ENCODE measurements at places on chromosomes 12 and 14. TPM values are rescaled to one million over a fixed set of nuclear protein-coding genes. Genes with fewer than 3 reads are reported as not detected.
A peak's percentile ranks its signal among the peaks of the same experiment; 100 is the strongest.

GRCh38 chr12:58433959-58434358 lies 486.3 kb downstream of the LRIG3 start:
- no peaks in the 10 kb centered on the region for H3K27me3 ChIP-seq
- DNase-seq: no peak
- peak overlapping the region; percentile 62 for H3K27ac ChIP-seq
- no peak overlapping the region for H3K4me3 ChIP-seq

Gene TSPAN19
- 2.9 TPM for total RNA-seq

DNA sequence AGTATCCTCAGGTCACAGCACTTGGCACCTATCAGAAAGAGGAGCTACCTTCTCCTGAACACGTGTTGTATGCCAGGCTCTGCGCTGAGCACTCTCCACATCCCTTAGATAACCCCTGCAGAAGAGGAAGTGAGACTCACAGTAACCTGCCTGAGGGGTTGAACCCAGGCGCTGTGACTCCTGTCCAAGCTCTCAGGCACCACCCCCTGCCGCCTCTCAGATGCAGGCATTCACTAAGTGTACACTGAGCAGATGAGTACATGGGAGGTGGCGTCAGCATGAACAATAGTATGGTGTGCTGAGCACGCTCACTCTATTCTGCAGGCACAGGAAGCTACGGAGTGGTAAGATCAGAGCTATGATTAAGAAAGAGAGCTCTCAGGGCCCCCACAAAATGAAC lies 21.0 kb upstream of the RIC8B start:
- H3K36me3 ChIP-seq: peaks cover 11% of the 10 kb centered on the region
- H3K27me3 ChIP-seq: peaks cover 3% of the 10 kb centered on the region
- no peaks in the 10 kb centered on the region for H3K4me1 ChIP-seq
- H3K4me3 ChIP-seq: no peak overlapping the region
- H3K27ac ChIP-seq: no peak overlapping the region
- no peak for DNase-seq

Gene PTMS
- 966 TPM for total RNA-seq

- no peak overlapping the region for H3K27ac ChIP-seq
- peaks cover 2% of the 10 kb centered on the region for H3K27me3 ChIP-seq
- H3K36me3 ChIP-seq: no peaks in the 10 kb centered on the region
- H3K4me3 ChIP-seq: no peak overlapping the region
- H3K4me1 ChIP-seq: no peaks in the 10 kb centered on the region
- no peak for DNase-seq
Measured at GRCh38 chr12:82008251-82008650, 249.1 kb upstream of the PPFIA2 start.

GRCh38 chr12:41917938-41918341 lies 226.7 kb downstream of the GXYLT1 start:
- DNase-seq: no peak
- H3K4me1 ChIP-seq: peaks cover 34% of the 10 kb centered on the region
- H3K4me3 ChIP-seq: peak overlapping the region; percentile 25
- peak overlapping the region; percentile 90 for H3K27ac ChIP-seq

GRCh38 chr12:8629486-8630033 lies 16.9 kb upstream of the AICDA start:
- peaks cover 2% of the 10 kb centered on the region for H3K4me1 ChIP-seq
- no peak overlapping the region for H3K4me3 ChIP-seq
- no peaks in the 10 kb centered on the region for H3K36me3 ChIP-seq
- H3K27ac ChIP-seq: no peak overlapping the region

- H3K27ac ChIP-seq: no peak overlapping the region
- no peak overlapping the region for H3K4me3 ChIP-seq
- H3K36me3 ChIP-seq: no peaks in the 10 kb centered on the region
- H3K4me1 ChIP-seq: no peaks in the 10 kb centered on the region
- no peak for DNase-seq
- H3K27me3 ChIP-seq: no peaks in the 10 kb centered on the region
Measured at GRCh38 chr12:24728366-24728765, 220.5 kb downstream of the BCAT1 start.

GRCh38 chr14:103880348-103881267 lies 33.2 kb upstream of the PPP1R13B start:
- no peaks in the 10 kb centered on the region for H3K27me3 ChIP-seq
- no peak overlapping the region for H3K4me3 ChIP-seq
- H3K36me3 ChIP-seq: no peaks in the 10 kb centered on the region

DNA sequence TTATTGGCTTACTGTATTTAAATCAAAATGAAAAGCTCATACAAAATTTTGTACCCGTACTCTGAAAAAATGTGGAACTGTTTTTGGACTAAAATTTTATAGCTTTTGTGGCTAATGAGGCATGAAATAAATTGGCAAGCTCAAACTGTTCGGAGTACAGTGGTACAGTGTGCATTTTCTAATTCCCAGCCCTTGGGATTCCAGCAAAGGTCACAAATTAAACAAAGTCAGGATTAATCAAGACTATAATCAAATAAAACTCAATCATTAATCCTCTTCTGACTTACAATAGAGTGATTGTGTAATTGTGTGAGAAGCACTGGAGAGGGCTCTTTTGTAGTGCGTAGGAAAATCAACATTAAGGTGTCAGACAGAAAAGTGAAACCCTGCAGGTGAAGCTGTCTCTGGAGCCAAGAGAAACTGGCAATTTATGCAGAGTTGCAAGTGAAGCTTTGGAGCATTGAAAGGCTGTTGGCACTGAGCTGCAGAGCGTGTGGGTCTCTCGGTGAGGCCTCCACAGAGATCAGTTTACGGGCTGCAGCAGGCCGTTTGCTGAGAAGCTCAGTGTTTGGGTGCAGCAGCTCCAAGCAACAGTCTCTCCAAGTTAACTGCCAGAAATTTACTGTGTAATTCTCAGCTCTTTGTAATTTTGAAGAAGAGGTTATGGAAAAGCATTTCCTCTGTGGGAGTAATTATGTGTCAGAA lies 275.9 kb downstream of the FBXL14 start:
- H3K4me1 ChIP-seq: no peaks in the 10 kb centered on the region
- no peak overlapping the region for H3K27ac ChIP-seq
- H3K4me3 ChIP-seq: no peak overlapping the region
- no peaks in the 10 kb centered on the region for H3K27me3 ChIP-seq

- peak overlapping the region; percentile 11 for H3K4me3 ChIP-seq
- H3K4me1 ChIP-seq: peaks cover 39% of the 10 kb centered on the region
- peaks cover 5% of the 10 kb centered on the region for H3K36me3 ChIP-seq
Measured at GRCh38 chr14:52014601-52015267, 25.4 kb downstream of the RTRAF start.

DNA sequence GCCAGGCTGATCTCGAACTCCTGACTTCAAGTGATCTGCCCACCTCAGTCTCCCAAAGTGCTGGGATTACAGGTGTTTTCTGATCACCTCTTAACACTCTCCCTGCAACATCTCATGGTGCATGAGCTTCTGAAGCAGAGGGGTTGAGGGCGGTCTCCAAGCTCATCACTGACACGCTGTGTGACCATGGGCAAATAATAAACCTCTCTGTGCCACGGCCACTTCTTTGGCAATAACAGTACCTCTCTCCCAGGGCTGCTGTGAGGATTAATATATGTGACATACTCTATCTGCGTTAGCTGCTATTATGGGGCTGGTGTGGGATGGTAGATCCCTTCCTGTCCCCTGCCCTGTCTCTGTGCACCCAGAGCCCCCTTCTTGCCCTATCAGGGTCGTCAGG lies 62.9 kb upstream of the LHX5 start:
- H3K4me1 ChIP-seq: no peaks in the 10 kb centered on the region
- peaks cover 20% of the 10 kb centered on the region for H3K36me3 ChIP-seq
- DNase-seq: no peak
- no peak overlapping the region for H3K27ac ChIP-seq

DNA sequence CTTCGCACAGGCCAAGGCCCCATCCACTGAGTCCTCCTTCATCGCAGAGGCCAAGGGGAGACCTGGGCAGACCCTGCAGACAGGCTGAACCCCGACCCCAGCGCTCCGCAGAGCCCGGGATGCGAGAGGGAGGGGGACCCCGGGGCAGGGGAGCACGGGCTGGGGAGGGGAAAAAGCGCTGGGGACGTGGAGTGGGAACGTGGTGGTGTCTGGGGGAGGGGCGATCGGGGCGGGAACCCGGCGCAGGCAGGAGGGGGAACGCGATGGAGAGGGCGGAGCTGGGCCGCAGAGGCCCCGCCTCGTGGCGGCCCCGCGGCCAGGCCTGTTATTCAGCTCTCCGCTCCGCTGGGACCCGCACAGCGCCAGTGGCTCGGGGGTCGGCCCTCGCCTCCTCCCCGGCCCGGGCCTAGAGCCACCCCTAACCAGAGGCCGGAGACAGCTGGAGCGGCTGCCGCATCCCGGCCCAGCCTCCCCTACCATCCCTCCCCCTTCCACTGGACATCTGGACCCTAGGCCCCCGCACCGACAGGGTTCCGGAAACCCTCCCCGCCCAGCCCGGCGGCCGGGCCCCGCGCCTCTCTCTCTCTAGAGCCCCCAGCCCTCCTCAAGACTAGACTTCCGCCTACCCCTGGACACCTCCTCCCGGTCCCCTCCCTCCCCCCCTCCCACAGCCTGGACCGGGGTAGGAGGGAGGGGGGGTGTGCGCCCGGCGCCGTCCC lies at the start of gene ARHGEF25:
Gene ARHGEF25 (plus strand): TSS at position 328 of the 719 bp plus-strand sequence. CDS start 460 bp downstream, outside the sequence.
- no peaks in the 10 kb centered on the region for H3K36me3 ChIP-seq
- DNase-seq: peak; percentile 93
- H3K27me3 ChIP-seq: peaks cover 9% of the 10 kb centered on the region
- H3K27ac ChIP-seq: peak within 1 kb of the TSS; percentile 92
- peak within 1 kb of the TSS; percentile 88 for H3K4me3 ChIP-seq

Gene DIO3
- not detected for total RNA-seq

- DNase-seq: no peak
- peaks cover 2% of the 10 kb centered on the region for H3K27me3 ChIP-seq
- H3K4me3 ChIP-seq: no peak overlapping the region
Measured at GRCh38 chr14:61555056-61555838, 140.1 kb upstream of the HIF1A start.

DNA sequence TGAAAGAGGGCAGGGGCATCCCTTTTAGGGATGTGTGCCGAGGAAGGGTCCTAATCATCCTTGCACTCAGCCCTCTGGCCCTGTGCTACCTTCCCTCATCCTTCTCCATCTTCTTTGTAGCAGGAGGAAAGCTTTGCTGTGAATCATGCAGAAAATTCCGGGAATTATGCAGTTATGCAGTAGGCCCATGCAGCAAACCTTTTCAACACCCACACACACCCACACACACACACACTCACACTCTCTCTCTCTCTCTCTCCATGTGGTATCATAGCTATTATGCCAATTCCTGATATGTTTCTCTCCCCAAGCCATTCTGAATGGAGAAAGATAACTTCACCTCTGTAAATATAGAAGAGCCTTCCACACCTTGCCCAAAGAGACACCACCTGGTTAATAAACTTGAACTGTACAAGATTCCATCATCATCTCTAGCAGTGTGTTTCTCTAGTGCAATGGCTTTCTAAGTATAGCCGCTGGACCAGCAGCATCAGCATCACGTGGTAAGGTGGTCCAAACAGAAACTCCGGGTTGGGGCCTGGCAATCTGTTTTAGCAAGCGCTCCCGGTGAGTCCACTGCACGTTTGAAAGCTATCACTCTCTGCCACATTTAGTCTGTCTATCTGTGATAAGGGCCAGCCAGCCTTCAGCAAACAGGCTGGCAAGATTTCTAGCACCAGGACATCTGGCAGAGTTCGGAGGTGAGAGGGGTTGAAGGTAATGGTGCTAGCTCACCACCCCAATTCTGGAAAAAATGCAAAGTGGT lies 57.6 kb downstream of the MDM2 start:
- H3K4me1 ChIP-seq: peaks cover 8% of the 10 kb centered on the region
- DNase-seq: no peak
- H3K27ac ChIP-seq: no peak overlapping the region
- H3K36me3 ChIP-seq: no peaks in the 10 kb centered on the region
- H3K4me3 ChIP-seq: no peak overlapping the region
- peaks cover 2% of the 10 kb centered on the region for H3K27me3 ChIP-seq

Gene DLK1
- 37.3 TPM for total RNA-seq

- H3K36me3 ChIP-seq: no peaks in the 10 kb centered on the region
- H3K4me1 ChIP-seq: no peaks in the 10 kb centered on the region
Measured at GRCh38 chr12:65462484-65462883, 184.0 kb downstream of the MSRB3 start.

DNA sequence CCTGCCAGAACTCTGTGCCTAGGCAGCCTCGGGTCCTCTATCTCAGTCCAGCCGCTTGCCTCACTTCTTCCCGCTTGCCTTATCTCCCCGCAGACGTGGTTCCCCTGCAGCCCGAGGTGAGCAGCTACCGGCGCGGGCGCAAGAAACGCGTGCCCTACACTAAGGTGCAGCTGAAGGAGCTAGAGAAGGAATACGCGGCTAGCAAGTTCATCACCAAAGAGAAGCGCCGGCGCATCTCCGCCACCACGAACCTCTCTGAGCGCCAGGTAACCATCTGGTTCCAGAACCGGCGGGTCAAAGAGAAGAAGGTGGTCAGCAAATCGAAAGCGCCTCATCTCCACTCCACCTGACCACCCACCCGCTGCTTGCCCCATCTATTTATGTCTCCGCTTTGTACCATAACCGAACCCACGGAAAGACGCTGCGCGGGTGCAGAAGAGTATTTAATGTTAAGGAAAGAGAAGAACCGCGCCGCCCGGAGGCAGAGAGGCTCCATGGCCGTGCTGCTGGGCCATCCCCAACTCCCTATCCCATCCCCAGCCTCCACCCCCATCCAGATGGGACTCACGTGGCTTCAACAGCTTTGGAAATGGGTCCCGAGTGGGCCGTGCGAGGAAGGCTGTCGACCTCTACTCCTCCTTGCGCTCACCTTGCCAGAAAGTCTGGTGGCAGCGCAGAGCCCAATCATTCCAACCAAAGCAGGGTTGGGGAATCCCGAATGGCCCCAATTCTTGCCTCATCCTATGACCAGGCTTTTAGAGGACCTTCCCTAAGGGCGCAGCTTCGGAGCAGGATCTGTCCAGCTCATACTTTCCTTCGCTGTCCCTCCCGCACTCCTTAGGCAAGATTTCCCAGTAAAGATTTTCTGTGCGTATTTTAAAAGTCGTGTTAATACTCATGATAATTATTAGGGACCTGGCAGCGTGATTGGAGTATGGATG lies 6.5 kb downstream of the HOXC13 start:
- no peak overlapping the region for H3K27ac ChIP-seq
- DNase-seq: no peak
- no peak overlapping the region for H3K4me3 ChIP-seq
- H3K27me3 ChIP-seq: peaks cover 42% of the 10 kb centered on the region
- H3K36me3 ChIP-seq: no peaks in the 10 kb centered on the region

GRCh38 chr12:77584860-77585259 lies 245.8 kb upstream of the NAV3 start:
- peaks cover 11% of the 10 kb centered on the region for H3K4me1 ChIP-seq
- no peaks in the 10 kb centered on the region for H3K36me3 ChIP-seq
- peak overlapping the region; percentile 22 for H3K27ac ChIP-seq
- DNase-seq: peak; percentile 30
- no peaks in the 10 kb centered on the region for H3K27me3 ChIP-seq
- no peak overlapping the region for H3K4me3 ChIP-seq

DNA sequence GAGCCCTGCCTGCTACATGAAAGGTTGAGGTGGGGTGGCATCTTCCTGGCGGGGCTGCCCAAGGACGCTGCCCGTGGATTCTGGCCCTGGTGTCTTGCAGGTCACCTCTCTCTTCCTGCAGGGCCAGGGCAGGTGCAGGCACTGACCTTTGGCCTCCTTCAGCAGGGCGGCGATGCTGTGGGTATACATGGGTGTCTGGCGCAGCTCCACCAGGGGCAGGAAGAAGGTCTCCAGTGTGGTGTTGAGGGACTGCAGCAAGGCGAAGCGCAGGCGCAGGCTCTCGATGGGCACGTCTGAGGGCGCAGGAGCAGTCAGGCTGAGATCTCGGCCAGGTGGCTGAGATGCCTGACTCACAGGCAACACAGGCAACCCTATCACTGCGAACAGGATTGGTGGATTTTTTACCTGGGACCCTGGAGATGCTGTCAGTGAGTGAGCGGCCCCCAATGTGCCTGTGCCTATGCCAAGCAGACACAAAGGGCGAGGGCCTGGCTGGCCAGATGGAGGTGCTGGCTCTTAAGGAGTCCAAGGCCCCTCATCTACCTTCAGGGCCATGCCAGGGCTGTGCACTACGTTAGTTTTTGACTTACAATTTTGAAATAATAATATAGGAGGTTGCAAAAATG lies 45.7 kb downstream of the TRAFD1 start:
- H3K27me3 ChIP-seq: peaks cover 9% of the 10 kb centered on the region
- no peaks in the 10 kb centered on the region for H3K4me1 ChIP-seq
- H3K27ac ChIP-seq: no peak overlapping the region
- H3K36me3 ChIP-seq: peaks cover 10% of the 10 kb centered on the region
